Fibroblast of lung (primary cell): ENCODE measurements at places on chromosomes 16 and 17. TPM values are rescaled to one million over a fixed set of nuclear protein-coding genes. Genes with fewer than 3 reads are reported as not detected.

Gene PMFBP1
- 0.17 and 0.51 TPM in 2 replicates for total RNA-seq

Gene USP6
- not detected in 2 replicates for total RNA-seq

Gene CDT1
- total RNA-seq: 0.77 and 3.6 TPM in 2 replicates

Gene PRSS33
- total RNA-seq: not detected in 2 replicates

Gene NUBP2
- total RNA-seq: 43.6 and 49.3 TPM in 2 replicates

Gene WNT9B
- not detected in 2 replicates for total RNA-seq

Gene MYH1
- not detected in 2 replicates for total RNA-seq

Gene IGSF6
- under 0.01 TPM in 1 of 2 replicates, not detected in the other for total RNA-seq

Gene PRSS27
- 1.0 and 1.2 TPM in 2 replicates for total RNA-seq

Gene GRAP
- under 0.01 TPM in 1 of 2 replicates, not detected in the other for total RNA-seq

Gene WWP2
- 11.3 and 16.3 TPM in 2 replicates for total RNA-seq

Gene CACNG3
- total RNA-seq: not detected in 2 replicates

Gene DNAAF1
- total RNA-seq: not detected in 2 replicates

Gene ACAP1
- 2.1 and 3.9 TPM in 2 replicates for total RNA-seq

Gene CLEC16A
- total RNA-seq: 17.2 and 22.0 TPM in 2 replicates

Gene CDK5RAP3
- total RNA-seq: 72.2 and 118 TPM in 2 replicates

Gene PTGES3L
- 0.17 TPM in 1 of 2 replicates, not detected in the other for total RNA-seq

Gene ANKS4B
- total RNA-seq: not detected in 2 replicates

Gene ENPP7
- not detected in 2 replicates for total RNA-seq

Gene CD300E
- total RNA-seq: not detected in 2 replicates

Gene CXCL16
- total RNA-seq: 0.83 and 4.1 TPM in 2 replicates

Gene BCAR1
- 26.5 and 36.8 TPM in 2 replicates for total RNA-seq

Gene HP
- total RNA-seq: not detected in 2 replicates

Gene ALOXE3
- not detected in 2 replicates for total RNA-seq
